ENCODE measurements at places on chromosomes 7 and 10.

DNA sequence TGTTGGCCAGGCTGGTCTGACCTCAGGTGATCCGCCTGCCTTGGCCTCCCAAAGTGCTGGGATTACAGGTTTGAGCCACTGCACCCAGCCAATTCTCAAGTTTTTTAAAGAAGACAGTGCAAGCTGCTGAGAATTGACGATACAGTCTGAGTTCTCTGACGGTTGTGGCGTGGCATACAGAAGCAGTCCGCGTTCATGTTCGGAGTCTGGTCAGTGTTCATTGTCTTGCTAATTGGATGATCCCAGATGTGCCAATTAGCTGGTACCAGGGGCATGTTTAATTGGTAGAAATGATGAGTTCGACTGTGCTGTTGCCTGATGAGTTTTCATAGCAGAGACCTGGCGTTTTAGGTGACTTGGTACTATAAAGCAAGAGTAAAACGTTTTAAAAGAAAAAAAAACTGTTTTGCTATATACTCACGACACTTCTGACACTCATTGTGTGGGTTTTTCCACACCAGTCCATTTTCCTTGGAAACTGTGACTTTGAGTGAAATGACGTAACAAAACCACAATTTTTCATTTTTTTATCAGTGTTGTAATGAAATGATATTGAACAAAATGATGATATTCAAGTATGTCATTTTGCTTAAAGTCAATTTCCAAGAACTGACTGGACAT is 32.3 kb downstream of the CAMK1D start:
- no peak for DNase-seq

GRCh38 chr10:1102416-1102815 is 46.2 kb downstream of the WDR37 start:
- DNase-seq = no peak

- no peak for DNase-seq
Observed at GRCh38 chr7:11006291-11006690, 32.6 kb downstream of the PHF14 start.

GRCh38 chr7:45659496-45660139 is 85.5 kb downstream of the ADCY1 start:
- peak; percentile 21 for DNase-seq

GRCh38 chr10:78838141-78838657 is 230.6 kb upstream of the ZMIZ1 start:
- no peak for DNase-seq

- DNase-seq = no peak
Observed at GRCh38 chr7:22174574-22174953, 182.4 kb downstream of the RAPGEF5 start.

DNA sequence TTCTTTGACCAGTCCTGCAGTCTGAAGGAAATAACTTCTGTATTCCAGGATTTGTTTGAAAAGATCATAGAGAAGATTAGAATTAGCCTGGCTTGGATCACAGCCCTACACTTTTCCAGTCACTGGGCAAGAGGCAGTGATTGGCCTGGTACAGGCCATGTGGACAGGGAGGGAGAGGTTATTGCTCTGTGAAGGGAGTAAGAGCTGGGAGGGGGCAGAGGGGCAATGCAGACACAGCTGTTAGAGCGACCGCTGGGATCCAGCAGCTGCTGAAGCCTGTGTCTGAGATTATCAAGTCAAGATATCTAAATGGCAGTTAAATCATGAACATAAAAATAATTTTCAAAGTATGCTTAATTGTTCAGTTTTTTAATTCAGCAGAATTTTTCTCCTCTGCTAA is 257.3 kb downstream of the SDK1 start:
- DNase-seq = no peak

All from activated CD8-positive, alpha-beta memory T cell treated with anti-CD3 and anti-CD28 coated beads, Interleukin-2, amount 10 ng/mL, durations not matched to agents 7 days and 5 days (primary cell).